OCI-M1 (cell line): ENCODE measurements at places on chromosomes 13 and 19.
A peak's percentile ranks its signal among the peaks of the same experiment; 100 is the strongest.

GRCh38 chr13:98123176-98123575 is 19.7 kb upstream of the FARP1 start:
- no peak for DNase-seq

- DNase-seq, result no peak
These were observed 5.4 kb downstream of the TYK2 start for GRCh38 chr19:10374931-10375330.

DNA sequence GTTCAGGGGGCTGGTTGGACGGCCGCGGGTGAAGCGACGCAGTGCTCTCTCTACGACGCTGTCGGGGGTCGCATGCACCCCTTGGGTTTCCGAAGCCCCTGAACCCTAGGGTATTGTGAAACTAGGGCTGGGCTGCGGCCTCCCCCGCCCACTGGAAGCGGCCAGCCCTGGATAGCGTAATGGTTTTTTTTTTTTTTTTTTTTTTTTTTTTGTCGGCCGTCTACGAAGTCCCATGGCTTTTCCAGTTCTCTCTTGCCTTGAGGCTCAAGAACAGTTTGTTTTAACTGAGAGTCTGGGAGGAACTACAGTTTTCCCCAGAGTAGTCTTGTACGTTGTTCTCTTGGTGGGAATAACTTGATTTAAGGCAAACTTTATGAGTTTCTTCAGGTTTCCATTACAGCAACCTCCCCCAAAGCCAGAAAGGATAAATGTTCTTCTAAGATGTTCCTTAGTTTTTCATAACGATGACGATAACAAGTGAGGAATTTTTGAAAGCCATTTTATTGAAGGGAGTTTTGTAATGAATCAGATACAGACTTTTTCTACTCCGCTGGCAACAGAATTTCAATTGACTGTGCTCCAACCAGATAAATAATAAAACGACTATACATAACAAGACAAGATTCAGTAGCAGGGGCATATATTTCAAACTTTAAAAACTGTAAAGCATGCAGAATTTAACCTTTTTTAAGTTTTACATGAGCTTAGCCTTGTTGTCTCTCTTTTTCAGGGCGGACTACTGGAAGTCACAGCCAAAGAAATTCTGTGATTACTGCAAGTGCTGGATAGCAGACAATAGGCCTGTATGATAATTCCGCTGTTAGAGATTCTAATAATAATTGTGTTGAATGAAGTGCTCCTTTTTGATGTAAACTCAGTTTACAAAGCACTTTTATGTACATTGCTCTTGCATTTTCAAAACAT is 867 bp downstream of the WBP4 start:
- peak; percentile 91 for DNase-seq

- DNase-seq, result no peak
These were observed 234.9 kb downstream of the PCDH9 start for GRCh38 chr13:66995203-66995611.

DNA sequence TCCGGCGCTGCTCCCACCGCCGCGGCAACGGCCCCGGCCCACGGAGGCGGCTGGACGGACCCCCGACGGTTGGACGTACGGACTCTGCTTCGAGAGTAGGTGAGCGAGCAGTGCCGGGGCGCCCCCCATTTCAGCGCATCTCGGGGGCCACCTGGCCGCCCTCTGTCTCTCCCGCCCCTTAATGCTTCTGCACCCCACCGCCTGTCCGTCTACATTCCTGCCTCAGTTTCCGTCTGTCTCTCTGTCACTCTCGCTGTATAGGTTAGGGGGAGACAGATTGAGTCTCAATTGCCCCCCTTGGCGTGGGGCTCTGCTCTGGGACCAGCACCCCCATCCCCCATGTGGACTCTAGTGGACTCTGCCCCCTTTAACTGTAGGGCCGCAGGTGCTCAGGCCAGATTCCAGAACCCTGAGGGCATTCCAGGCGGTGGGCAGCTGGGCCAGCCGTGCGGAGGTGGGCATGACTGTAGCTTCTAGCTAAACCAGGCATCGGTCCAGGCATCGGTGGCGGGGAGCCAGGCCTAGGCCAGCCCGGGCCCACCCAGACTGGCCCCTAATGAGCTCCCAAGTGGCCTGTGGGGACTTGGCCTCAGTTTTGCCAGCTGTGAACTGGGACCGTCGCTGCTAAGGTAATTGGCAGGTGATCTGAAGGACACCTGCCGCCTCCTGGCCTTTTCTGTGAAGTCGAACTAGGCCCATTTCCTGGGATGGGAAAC is 373 bp downstream of the TNFAIP8L1 start:
- no peak for DNase-seq

GRCh38 chr13:109500146-109500773 is 286.1 kb downstream of the IRS2 start:
- peak; percentile 49 for DNase-seq

GRCh38 chr19:40257096-40257517 is 28.0 kb downstream of the AKT2 start:
- no peak for DNase-seq

GRCh38 chr19:2289714-2290435 is 7.9 kb upstream of the PEAK3 start:
- DNase-seq, result peak; percentile 88

- DNase-seq, result peak; percentile 27
These were observed 364.2 kb downstream of the IRS2 start for GRCh38 chr13:109422161-109422560.

GRCh38 chr19:49114630-49115363 is 627 bp downstream of the LIN7B start:
- DNase-seq, result no peak

DNA sequence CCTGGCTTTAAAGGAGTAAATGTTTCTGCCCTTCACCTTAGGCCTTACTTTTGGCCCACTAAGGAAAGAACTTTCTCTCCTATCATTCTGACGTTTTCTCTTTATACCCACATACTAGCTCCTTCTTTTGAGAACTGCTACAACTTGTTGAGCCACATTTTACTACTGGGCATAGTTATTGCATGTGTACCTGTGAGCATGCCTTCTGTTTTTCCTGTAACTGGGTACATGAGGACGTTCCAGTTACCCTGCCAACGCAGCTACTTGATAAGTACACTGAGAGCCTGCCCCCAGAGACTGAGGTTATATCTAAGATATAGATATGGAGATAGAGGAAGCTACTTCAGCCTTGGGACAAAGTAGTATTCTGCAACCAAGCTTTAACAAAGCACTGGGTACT is 3.5 kb downstream of the CCDC169 start:
- DNase-seq, result peak; percentile 38

DNA sequence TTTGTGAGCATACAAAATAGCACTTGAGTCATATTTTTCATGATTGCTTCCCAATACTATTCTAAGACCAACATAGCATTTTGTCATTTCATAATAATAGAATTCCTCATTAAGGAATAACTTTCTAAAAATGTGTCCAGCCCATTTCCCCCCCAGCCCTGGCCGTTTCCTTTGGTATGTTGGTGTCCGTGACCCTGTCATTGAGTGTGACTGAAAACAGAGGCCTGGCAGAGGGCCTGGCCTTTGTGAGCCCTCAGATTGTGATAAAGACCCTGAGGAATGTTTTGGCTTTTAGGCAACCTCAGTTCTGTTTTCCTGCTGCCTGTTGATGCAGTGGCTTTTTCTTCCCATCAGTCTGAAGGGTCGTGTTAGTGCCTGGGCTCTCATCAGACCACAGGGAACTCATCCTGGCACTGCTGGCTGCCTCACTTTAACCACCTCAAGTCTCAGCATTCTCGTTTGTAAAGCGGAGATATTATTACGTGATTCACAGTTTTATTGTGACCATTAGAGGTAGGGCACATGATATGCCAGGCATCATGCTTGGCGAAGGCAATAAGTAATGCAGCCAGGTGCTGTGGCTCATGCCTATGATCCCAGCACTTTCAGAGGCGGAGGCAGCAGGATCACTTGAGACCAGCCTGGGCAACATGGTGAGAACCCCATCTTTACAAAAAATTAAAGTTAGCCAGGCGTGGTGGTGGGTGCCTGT is 13.8 kb downstream of the SPINT2 start:
- no peak for DNase-seq

GRCh38 chr13:31477961-31478360 is 261.4 kb upstream of the RXFP2 start:
- DNase-seq, result no peak

- peak; percentile 98 for DNase-seq
These were observed 231.7 kb upstream of the SERP2 start for GRCh38 chr13:44141725-44142539.

DNA sequence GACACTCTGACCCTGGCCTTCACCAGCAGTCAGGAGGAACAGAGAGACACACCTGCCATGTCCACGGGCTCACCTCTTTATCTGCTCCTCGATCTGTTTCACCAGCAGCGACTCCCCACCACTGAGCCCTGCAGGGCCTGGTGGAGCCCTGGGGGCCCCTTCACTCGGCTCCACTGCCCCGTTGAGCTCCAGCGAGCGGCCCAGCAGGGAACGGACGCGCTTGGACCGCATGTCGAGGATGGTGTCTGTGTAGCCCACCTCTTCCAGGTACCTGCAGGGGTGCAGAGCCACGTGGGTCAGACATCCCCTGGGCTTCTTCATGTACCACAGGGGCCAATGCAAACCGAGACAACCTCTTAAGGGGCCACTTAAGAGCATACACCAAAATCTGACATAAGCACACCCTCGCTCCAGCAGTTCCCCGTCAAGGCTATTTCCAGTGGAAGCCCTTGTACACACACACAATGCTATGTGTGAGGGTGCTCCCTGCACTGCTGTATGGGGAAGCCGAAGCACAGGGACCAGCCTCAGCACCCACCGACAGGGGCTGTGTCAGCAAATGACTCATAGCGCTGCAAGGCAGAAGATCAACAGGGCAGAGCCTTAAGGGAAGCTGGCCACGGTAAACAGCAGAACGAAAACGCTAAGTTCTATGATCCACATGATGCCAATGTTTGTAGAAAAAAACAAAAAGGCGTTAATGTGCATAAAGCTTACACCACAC is 12.7 kb upstream of the FKRP start:
- DNase-seq, result no peak

DNA sequence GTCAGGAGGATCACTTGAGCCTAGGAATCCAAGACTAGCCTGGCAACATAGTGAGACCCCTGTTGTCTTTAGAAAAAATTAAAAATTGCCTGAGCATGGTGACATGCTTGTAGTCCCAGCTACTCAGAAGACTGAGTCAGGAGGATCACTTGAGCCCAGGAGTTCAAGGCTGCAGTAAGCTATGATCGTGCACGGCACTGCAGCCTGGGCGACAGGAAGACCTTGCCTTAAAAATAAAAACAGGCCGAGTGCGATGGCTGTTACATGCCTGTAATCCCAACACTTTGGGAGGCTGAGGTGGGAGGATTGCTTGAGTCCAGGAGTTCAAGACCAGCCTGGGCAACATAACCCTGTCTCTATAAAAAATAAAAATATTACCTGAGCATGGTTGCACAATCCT is 5.4 kb downstream of the HNRNPUL1 start:
- DNase-seq, result no peak

DNA sequence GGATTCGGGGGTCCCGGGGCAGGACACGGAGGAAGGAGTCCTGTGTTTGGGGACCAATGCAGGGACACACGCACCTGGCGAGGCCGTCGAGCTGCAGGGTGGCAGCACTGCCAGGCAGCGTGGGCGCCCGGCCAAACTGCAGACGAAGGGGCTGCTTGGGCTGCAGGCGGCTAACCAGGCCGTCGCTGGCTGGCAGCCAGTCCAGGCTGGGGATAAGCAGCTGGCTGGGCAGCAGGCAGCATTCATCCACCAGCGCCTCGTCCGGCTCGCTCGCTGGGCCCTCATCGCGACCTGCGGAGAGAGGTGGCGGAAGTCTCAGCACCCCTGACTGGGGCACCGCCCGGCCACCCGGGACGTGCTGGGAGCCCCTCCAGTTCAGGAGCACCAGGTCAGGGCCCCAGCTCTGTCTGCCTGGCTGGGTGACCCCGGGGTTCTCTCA is 11.5 kb downstream of the CFD start:
- no peak for DNase-seq

DNA sequence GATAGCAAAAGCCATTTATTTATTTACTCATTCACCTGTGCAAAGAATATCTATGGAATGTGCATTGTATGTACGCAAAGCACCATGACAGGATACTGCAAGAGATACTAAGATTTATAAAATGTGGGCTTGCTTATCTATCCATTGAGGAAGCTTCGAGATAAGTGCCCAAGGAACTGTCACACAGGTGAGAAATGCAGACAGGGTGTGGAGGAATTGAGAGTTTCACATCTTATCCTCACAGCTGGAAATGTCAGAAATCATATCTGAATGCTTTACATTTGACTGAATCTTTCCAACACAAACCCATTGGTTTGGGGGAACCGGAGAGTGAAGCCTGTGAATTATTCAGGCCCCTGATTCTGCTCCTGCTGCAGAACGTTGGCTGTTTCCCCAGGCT is 113.0 kb downstream of the SLC7A1 start:
- DNase-seq, result no peak

DNA sequence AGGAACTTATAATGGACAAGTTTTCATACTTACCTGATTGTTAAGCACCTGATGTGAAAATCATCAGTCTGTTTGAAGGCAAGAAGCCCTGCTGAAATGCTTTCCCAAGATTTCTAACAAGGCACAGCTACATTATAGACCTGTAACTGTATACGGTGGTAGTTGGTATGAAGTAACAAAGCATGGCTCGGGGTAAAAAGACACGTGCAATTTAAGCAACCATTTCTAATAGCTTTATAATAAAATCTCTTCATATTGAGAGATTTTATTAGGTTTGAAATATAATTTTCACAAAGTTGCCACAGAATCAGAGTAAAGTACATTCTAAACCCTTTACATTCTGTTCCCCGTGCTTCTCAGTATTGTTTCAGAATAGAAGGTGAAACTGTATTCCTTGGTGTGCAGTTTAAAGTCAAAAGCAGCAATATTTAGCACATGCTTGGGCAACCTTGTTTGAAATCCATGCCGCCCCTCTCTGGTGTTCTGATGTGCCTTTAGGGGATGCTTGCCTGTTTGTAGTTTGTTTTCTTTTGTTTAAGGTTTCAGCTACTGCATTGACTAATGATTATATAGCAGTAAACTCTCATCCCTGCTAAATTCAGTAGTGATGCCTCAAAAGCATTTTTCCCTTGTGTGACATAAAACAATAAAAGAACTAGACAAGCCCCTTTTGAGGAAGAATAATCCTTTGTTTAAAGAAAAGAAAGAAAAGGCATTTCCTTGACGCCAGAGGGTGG is 125.2 kb upstream of the OBI1 start:
- peak; percentile 36 for DNase-seq

DNA sequence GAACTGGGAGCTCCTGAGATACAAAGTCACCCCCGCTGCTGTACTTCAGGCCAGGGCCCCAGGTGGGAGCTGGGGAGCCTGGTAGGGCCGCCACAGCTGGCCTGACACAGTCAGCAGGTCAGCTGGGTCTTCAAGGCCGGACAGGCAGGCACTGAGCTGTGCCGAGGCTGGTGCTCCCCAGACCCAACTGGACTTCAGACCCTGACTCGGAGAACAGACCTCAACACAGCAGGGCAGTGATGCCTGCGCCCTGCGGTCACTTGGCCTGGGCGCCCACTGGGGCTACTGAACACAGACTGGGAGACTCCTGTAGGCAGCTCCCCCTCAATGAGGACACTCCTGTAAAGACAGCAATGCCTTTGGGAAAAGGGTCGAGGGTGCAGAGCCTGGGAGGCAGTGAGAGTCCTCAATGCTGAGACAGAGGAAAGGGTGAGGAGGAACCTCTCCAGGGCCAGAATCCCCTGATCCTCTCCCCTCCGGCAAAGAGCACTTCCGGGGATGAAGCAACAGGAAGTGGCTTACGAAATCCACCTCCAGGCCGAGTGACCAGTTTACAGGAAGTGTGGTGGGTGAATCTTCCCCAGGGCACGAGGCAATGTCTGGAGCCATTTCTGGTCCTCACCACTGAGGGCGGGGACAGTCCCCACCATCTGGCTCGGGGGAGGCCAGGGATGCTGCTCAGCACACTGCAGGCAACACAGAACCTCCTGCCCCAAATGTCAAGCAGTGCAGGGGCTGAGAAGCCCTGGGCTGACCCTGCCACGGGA is 40.8 kb upstream of the ISYNA1 start:
- DNase-seq, result peak; percentile 93

GRCh38 chr13:103883698-103884097 is 817.5 kb upstream of the SLC10A2 start:
- DNase-seq, result no peak
